ENCODE measurements at places on chromosomes 12 and 14.

- no peak for DNase-seq
Measured at GRCh38 chr14:53042480-53042879, 91.6 kb upstream of the FERMT2 start.

GRCh38 chr12:48065041-48065440 is 40.8 kb downstream of the SENP1 start:
- no peak for DNase-seq

DNA sequence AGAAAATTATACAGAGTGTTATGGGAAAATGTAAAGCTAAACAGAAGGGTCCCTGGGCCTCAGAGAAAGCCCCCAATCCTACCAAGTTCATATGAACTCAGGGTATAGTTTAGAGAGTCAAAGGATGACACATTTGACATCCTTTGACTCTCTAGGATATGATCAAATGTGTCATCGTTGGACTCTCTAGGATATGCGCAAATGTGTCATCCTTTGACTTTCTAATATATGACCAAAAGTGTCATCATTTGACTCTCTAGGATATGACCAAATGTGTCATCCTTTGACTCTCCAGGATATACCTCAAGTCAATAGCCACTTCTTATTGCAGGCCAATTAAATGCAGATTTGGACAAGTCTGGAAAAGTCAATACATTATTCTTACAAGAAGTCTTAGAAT is 204.8 kb upstream of the IGF1 start:
- no peak for DNase-seq

DNA sequence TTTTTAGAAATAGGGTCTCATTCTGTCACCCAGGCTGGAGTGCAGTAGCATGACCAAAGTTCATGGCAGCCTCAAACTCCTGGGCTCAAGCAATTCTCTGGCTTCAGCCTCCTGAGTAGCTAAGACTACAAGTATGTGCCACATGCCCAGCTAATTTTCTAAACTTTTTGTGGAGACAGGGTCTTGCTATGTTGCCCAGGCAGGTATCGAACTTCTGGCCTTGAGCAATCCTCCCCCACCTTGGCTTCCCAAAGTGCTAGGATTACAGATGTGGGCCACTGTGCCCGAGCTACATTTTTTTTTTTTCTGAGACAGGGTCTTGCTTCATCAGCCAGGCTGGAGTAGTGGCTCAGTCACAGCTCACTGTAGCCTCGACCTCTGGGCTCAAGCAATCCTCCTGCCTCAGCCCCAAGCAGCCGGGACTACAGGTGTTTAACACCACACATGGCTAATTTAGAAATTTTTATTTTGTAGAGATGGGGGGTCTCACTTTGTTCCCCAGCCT is 7.1 kb downstream of the PPP4R3A start:
- no peak for DNase-seq

DNA sequence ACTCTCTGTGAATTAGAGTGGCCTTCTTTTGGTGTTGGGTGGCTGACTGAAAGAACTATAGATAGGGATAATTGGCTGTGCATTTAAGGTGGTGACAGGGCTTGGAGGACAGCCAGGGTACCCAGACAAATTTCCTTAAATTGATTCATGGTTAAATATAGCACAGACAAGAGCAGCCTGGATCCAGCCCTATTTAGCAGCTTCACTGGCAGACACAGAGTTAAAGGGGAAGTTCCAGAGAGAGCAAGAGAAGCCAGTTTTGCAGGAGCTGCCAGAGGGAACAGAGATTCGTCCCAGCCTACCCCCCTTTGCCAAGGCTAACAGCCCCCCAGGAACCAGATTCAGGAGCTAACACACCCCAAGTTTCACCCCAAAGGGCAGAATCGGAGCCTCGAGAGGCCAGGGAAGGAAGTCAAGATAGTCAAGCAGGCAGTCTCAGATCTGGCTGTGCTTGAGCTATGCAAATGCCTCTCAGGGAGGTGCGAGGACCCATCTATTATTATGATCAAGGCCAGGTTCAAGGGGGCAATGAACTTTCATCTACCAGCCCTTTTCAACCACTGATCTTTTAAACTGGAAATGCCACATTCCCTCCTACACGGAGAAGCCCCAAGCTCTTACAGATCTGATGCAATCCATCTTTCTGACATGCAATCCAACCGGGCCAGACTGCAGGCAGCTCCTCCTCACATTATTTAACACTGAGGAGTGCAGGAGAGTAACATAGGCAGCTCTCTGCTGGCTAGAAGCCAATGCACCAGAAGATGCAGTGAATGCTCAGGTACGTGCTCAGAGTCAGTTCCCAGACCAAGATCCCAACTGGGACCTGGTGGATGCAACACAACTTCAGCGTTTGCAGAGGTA is 58.2 kb downstream of the DHRS2 start:
- no peak for DNase-seq

DNA sequence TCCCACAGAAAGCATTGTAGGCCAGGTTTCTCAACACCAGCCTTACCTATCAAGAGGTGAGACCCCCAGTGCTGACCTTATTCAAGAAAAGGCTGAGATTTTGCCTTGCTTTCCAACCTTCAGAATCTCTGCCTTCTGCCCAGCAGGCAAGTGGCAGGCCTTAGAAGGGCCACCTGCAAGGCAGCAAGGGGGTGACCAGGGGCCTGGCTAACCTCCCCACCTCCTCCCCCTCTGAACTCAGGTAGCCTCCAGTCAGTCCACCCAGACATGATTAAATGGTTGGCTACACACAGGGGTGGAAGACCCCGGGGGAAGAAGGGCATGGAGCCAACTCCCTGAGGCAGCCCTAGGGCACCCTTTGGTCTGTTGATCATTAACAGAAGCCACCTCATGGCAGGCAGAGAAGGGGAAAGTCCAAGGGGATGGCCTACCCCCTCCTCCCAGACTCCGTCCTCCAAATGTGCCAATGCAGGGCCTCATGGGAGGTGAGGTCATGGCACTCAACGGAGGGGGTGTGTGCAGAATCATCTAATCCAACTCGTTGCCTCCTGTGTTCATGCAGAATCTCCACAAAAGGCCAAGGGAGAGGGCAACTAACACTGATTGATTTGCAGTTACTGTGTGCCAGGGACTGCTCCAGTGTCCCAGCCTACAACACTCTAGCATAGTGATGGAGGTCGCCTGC is 8.5 kb downstream of the ZFP36L1 start:
- DNase-seq = no peak

DNA sequence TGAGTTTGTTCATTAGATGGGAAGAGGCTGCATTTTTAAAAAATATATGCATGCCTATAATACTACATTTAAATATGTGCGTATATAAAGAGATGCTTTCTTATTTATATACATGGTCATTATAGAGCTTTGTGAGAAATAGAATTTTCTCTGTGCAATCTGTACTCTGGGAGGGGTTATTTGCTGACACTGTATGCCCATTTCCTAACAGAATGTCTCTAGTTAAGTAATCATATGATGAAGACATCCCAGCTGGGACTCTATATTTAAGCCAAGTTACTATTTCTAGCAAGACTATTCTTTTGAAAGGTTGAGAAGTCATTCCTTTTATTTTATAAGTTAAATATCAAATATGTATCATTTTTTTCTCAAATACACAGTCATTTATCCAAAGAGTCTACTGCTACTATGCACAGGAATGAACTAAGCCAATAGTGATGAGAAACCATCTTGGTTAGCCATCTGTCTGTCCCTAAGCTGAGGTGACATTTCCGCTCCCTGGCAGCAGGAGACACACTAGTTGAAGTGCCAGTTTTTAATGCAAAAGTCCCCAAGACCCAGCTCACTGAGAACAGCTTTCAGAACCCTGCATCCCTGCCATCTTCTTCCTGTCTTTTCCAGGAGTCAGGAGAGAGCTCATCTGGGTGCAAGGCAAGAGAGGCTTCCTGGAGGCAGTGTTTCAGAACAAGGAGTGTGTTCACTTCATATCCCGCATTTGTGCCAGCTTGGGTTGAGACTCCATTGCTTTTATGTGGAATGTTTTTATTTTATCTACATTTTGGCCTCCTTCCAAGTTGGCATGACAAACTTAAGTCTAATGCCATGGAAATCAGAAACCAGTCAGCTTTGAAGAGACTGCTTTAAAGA is 69.5 kb downstream of the TMEM132C start:
- DNase-seq = no peak

DNA sequence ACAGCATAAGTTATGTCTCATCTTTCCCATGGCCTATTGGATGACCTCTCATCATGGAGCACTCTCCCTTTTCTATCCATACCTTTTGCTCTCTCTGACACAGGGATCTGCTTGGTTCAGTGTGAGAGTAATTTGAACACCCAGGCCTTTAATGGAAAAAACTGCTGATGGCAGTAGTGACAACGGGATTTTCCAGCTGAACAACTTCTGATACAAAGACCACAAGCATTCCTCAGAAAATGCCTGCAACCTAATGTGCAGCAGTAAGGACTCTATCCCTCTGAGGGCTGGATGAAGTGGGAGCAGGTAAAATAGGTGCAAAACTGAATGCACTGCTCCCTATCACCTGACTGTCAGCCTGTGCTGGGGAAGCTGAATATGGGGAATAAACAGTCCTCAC is 51.0 kb downstream of the KANSL2 start:
- DNase-seq = no peak

DNA sequence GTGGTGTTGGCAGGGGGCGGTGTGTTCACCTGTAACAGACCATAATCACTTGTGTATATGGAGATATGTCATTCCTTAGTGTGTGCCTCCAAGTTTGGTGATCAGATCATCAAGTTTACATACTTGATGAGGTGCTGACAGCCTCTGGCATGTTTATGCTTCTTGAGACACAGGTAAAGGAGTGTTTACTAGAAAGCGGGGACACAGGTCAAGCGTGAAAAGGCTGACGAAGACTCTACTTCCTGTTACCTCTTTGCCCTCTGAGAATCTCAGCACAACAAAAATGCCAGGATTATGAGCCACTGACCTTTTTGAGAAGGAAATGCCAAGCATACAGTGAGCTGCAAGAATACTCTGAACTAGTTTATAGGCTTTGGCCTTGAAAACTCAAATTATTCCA is 29.6 kb downstream of the PRDM4 start:
- DNase-seq = no peak

GRCh38 chr12:88562846-88563582 is 17.3 kb downstream of the KITLG start:
- no peak for DNase-seq

Data from tibial artery (tissue), 4 donors.